ENCODE measurements at places on chromosomes 3 and 15.
A peak's percentile ranks its signal among the peaks of the same experiment; 100 is the strongest.

DNA sequence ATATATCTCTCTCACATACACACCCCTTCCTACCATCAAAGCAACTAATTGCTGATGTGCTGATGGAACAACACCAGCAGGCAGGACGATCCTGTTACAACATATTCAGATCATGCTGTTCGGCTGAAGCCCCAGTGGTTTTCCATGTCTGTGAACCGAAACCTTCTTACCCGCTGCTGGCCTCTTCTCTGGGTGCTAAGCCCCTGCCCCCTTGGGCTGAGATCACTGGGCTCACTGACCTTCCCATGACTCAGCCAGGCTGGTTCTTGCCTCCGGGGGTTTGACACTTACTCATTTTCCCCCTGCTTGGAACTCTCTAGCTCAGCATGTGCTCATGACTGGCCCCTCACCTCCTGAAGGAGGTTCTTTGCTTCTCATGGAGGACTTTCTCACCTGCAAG is 122.0 kb upstream of the RGMA start:
- no peak for DNase-seq

GRCh38 chr3:141227752-141228151 is 3.9 kb upstream of the PXYLP1 start:
- DNase-seq, result peak; percentile 60

DNA sequence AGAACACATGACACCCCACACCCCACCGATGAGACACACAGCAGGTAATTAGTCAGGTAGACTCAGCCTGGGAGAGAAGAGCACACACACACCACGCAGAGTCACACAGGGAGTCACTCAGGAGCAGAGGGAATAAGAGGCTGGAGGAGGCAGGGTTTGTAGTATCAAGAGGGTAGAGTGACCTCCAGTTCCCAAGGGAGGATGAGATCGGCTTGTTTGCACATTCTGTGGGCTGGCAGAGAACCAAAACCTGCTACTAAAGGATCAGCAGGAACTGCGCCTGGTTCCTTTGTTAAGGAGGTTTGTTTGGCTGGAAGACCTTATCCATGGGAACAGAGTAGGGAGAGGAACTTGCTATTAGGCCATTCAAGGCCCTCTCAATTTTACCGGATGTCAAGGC is 281.4 kb upstream of the SLCO3A1 start:
- DNase-seq, result peak; percentile 99

- DNase-seq, result no peak
Measured at GRCh38 chr3:134625885-134626741, 24.7 kb downstream of the KY start.

DNA sequence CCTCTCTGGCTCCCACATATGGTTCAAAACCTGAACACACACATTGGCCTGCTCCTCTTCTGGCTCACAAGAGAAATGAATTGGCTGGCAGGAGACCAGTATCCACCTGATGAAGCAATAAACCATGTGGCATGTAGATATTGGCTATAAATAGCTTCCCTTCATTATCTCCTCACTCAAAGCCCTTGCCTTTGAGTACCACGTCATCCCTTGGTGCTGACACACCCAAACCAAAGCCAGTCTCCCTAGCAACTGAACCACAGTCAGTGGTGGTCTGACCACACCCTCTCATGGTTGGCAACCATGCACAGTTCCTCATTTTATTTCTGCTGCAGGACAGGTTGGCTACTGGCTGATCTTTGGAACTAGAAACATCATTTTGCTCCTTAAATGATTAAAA is 98.8 kb downstream of the ZNF621 start:
- no peak for DNase-seq
